Subcutaneous adipose tissue (tissue), 4 donors: ENCODE measurements at places on chromosomes 12 and 14. TPM values are rescaled to one million over a fixed set of nuclear protein-coding genes. Genes with fewer than 3 reads are reported as not detected.

PLEKHG7 gene
- total RNA-seq: not detected

HPD gene
- 0.66 TPM for total RNA-seq

BICD1 gene
- 8.2 TPM for total RNA-seq

CRACR2A gene
- total RNA-seq: 6.0 TPM

TSPAN19 gene
- 0.49 TPM for total RNA-seq

GLIPR1L2 gene
- 1.6 TPM for total RNA-seq

TMEM106C gene
- total RNA-seq: 16.5 TPM

PSMB5 gene
- total RNA-seq: 110 TPM

SLC38A4 gene
- total RNA-seq: not detected

ESR2 gene
- total RNA-seq: 1.1 TPM

SIRT4 gene
- total RNA-seq: 0.82 TPM

STON2 gene
- 10.5 TPM for total RNA-seq

DCN gene
- total RNA-seq: 2,418 TPM

DACT1 gene
- total RNA-seq: 2.3 TPM

PTGER2 gene
- 3.4 TPM for total RNA-seq

TCL1A gene
- not detected for total RNA-seq

PTPRR gene
- total RNA-seq: not detected

PRR4 gene
- total RNA-seq: 2.4 TPM

SPX gene
- total RNA-seq: 8.5 TPM

RFX4 gene
- total RNA-seq: not detected

CCDC196 gene
- total RNA-seq: not detected

AICDA gene
- total RNA-seq: not detected

LGR5 gene
- 0.17 TPM for total RNA-seq

LHX5 gene
- total RNA-seq: not detected

IAPP gene
- not detected for total RNA-seq

DHRS4L2 gene
- total RNA-seq: 21.8 TPM

KRT80 gene
- total RNA-seq: not detected

ERBB3 gene
- 0.65 TPM for total RNA-seq

LIN7A gene
- 12.1 TPM for total RNA-seq
